ENCODE measurements at places on chromosomes 16 and 17.

DNA sequence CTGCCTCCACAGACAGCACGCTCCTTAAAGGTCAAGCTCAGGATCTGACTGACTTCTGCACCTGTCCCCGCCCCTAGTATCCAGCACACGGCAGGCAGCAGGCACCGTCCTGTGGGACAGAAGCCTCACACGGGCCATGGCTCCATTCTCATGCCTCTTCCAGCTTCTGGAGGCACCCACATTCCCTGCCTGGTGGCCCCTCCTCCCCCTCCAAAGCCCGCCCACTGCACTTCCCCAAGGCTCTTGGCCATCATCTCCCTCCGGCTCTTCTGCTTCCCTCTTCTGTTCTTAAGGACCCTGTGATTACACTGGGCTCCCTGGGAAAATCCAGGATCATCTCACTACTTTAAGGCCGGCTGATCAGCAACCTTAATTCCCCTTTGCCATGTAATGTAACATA is 3.5 kb downstream of the CANT1 start:
- DNase-seq: no peak

- DNase-seq: no peak
These were observed 25.1 kb downstream of the CLUAP1 start for GRCh38 chr16:3525951-3526350.

DNA sequence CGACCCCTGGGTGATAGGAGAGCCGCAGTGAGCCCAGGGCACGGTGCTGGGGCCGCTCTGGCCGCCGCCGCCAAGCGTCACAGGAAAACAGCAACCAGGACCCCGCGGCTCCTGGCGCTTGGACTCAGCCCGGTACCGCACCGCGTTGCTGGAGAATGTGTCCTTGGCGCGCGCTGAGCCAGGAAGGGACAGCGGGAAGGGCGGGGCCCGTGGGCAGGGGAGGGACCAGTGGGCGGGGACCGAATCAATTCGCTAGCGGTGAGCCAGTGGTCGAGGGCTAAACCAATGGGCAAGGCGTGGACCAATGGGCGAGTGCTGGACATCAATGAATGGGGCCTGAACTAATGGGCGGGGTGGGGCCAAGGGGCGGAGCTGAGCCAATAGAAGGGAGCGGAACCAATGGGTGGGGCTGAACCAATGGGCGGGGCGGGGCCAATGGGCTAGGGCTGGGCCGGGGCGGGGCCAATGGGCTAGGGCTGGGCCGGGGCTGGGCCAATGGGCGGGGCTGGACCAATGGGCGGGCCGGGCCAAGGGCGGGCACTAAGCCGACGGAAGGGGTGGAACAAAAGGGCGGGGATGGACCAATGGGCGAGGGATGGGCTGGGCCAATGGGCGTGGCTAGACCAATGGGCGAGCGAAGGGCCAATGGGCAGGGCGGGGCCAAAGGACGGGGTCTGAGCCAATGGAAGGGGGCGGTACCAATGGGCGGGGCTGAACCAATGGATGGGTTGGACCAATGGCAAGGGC is 6.3 kb upstream of the FLYWCH1 start:
- peak; percentile 87 for DNase-seq

GRCh38 chr17:65055708-65056638 is 567 bp downstream of the GNA13 start:
- peak; percentile 33 for DNase-seq

DNA sequence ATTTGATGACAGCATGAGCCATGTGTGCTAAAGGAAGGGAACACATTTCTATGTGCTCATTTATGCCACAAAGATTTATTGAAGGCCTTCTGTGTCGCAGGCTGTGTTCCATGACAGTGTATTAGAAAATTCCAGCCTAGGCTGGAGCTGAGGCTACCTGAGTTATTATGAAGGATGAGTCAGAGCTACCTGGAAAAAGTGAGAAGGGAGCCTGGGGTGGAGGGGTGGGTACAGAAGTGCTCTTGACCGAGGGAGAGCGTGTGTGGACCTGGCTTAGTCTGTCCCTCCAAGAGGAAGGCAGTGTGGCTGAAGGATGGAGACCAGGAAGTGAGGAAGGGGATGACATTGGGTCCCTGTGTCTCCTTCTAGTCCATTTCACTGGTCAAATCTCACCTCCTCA is 98.3 kb downstream of the N4BP1 start:
- DNase-seq: no peak

DNA sequence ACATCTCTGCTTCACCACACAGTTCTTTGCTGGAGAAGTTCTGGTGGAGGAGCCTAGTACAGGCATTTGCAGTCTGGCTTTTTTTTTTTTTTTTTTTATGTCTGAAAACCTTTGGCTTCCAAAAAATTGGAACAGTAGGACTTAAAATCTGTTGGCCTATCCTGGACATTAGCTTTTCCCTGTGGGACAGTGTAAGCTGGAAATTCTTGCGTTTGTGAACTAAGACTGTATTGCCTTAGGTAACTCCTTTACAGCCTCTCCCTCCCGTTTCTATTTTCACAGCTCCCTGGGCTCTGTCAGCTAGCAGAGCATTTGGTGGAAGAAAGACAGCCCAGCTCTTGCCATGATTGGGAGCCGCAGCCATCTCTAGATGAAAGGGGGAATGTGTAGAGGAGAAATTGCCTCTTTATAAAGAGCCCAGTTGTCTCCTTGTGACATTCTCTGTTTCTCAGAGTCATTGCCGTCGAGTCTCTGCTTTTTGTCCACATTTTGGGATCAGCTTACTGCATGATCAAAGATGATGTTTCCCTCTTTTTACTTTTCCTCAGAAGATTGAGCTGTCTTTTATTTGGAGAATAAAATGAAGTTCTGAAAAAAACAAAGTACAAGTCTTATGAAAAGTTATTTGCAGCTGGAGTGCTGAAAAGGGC is 227.5 kb downstream of the SPECC1 start:
- no peak for DNase-seq

DNA sequence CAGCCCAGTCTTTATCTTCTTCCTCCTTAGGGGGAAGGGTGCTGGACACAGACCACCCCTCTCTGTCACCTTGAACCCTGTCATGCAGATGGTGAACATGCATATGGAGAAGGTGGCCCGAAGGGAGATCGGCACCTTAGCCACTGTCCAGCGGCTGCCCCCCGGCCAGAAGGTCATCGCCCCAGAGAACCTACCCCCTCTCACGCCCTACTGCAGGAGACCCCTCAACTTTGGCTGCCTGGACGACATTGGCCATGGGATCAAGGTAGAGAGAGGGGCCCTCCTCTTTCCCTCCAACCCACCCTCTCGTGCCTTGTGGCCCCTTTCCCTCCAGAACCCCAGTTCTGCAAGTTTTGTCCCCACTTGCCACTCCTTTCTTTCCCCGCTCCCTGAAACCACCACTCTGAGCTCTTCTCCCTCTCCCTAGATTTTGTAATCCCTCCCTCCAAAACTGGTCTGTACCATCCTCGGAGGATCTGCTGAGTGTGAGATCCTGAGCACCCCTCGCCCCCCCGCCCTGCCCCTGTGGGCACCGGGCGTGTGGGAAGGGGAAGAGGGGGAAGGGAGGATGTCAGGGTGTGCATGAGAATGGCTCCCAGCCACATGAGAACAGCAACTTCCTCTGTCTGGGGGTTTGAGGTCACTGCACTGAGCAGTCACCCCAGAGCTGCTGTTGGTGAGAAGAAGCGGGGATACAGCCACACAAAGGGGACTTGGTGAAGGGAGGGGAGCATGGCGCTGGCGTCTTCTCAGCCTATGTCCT is 7.3 kb downstream of the ABI3 start:
- peak; percentile 55 for DNase-seq

DNA sequence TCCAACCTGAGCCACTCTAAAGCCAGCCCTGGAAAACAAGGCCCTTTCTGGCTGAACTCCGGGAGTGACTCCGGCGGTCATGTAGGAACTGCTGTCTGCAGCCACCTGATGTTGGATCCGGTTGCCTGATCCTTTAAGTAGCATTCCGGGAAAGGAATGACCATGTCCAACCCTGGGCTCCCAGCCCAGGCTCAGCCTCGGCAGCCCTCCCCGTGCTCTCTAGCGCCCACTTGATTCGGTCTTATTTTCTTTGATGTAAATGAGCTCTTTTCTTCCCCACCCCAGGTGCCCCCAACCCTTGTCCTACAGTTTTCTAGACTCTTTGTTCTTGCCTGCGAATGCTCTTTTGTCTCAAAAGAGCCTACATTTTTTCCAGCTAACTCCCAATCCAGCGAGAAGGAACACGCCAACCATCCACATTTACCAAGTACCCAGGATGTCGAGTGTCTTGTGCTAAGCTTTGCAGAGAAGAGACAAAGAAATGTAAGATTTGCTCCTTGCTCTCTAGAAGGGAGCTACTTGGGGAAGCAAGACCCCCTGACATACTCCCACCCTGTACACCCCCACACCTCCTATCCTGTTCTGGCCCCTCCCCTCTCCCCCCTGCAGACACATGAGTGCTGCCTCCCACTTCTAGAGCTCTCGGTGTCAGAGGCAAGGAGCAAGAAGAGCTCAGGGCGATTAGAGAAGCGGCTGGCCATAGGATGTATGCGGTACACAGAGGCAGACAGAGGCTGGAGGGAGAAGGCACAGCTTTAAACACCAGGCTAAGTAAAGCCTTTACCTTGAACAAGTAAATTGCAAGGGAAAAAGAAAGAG is 53.8 kb downstream of the COG7 start:
- DNase-seq: no peak

GRCh38 chr16:86089334-86089900 is 190.5 kb downstream of the IRF8 start:
- no peak for DNase-seq

GRCh38 chr17:8726941-8727555 is 17.6 kb downstream of the CCDC42 start:
- no peak for DNase-seq

GRCh38 chr17:45226576-45226975 is 4.9 kb downstream of the FMNL1 start:
- DNase-seq: no peak
